Tracheal epithelial cell (primary cell): ENCODE measurements at places on chromosomes 5 and 9. TPM values are rescaled to one million over a fixed set of nuclear protein-coding genes. Genes with fewer than 3 reads are reported as not detected.

PDE8B gene
- not detected in 2 replicates for total RNA-seq

RUFY1 gene
- total RNA-seq, result 37.5 and 41.9 TPM in 2 replicates

IL31RA gene
- 0.24 and 0.85 TPM in 2 replicates for total RNA-seq

IFNB1 gene
- not detected in 2 replicates for total RNA-seq
